Stimulated activated CD4-positive, alpha-beta T cell treated with anti-CD3 and anti-CD28 coated beads, TNF-alpha, amount 100 ng/mL, for 1 hour (primary cell): ENCODE measurements at places on chromosomes 16 and 17.

DNA sequence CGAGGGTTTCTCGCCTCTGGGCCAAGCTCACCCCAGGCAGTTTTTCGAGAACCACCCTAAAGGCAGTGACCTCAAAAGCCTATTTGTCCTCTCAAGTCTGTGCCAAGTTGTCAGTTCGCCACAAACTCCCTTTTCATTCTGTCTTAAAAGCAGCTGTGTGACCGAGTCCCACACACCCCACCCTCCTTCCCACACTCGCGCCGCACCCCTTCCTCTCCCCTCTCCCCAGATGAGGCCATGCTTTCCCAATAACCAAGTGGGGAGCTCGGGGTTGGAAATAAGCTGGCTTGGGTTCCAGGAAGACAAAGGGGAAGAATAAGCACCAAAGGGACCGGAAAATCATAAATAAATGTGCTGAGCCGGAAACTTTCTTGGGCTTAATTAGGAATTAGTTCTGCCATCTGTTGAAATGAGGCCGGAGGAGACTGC, 36.7 kb downstream of the GRIN2C start:
- no peak for DNase-seq

- DNase-seq, result no peak
Measured at GRCh38 chr17:15660077-15660476, 24.0 kb downstream of the TRIM16 start.

DNA sequence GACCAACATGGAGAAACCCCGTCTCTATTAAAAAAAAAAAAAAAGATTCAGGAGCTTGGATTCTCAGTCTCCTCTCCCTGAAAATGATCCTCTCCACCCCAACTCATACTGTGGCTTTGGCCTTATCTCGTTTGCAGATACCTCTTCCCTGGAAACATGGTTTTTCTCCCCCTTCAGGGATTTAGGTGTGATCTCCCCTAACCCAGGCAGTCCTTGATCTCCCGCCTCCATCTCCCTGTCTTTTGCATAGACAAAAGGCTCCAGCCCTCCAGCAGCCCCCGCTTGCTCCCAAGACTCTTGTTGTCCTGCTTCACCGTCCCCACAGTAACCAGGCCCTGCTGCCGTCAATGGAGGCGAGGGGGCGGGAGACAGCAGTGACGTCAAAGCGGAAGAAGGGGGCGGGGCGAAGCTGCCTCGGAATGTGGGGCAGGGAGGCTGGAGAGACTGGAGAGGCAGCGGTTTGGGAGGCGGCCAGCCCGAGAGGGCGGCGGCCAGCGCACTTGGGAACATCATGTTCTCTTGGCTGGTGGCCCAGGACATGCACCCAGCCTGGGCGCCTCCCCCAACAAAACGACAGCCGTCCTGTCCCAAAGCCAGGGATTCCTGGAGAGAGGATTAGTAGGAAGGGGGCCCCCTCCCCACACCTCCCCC, 1.9 kb upstream of the PER1 start:
- peak; percentile 69 for DNase-seq

DNA sequence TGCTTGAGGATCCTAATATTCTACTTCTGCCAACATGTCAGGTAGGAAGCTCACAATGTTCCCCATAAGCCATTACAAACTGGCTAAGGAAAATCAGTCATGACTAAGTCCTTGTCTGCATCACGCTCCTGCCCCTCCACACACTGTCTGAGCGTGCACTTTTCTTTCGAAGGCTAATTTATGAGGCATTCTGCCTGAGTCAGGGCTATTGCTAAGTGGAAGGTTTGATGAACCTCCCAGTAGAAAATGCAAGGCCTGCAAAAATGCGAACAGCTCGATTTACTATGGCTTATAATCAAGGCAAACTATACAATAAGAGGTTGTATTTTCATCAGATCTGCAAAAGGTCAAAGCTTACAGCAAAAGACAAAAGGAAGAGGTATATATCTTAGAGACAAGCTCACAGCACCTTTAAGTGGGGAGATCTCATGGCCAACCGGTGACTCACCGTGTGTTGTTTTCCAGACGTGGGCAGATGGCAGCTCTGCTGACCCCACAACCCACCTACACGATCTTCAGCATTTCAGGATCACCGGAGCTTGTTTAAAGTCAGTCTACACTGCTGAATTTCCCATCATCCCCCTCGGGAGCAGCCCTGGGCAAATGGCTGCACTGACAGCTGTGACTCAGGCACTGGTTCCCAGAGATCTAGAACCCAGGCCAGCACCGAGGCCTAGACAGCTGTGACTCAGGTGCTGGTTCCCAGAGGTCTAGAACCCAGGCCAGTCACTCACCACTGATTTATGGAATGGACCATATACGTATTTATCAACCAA, 26.1 kb downstream of the MEAK7 start:
- DNase-seq, result no peak

DNA sequence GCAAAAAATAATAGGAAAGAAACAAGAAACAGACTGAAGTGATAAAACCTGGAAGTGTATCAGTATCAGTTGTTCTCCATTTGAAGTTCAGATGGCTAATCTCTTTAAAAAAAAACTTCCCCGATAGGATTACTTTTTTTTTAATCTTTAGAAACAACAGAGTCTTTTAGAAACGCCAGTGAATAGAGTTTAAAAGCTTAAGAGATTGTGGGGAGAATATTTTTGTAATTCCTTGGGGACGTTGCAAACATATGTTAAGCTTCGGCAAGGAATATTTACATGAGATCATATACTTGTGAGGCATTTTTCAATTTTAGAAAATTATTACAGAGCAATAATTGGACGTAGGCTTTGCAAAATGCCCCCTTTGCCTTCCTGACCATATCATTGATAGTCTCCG, 13.2 kb downstream of the MAF start:
- no peak for DNase-seq

- no peak for DNase-seq
Measured at GRCh38 chr16:13110124-13110796, 208.9 kb downstream of the SHISA9 start.

DNA sequence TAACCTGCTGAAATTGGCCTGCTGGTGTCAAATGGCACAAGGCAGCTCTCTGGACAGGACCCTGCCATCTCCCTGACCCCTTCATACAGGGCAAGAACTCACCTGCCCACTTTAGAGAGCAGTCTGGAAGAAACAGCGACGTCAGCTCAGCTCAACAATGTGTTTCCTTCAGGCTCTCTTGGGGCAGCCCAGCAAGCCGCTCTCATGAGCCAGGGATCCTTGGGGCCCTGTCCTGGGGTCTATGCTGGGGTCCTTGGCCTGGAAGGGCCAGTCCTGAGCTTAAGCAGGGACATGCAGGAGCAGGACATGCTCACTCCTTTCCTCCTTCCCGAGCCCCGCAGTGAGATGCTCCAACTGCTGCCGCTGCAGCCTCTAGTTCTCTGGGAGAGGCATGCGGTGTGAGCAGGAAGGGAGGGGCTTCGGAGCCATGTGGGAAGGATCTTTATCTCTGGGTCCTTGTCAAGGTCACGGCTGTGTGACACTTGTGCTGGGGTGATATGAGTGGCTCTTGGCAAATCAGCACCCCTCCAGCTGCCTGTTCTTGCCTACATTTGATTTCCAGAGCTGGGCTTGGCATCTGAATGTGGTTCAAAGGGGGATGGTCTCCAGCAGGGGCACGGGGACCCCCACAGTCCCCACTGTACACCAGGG, 3.4 kb downstream of the C1QTNF1 start:
- DNase-seq, result no peak

- no peak for DNase-seq
Measured at GRCh38 chr17:54771409-54771915, 129.2 kb upstream of the TOM1L1 start.

- DNase-seq, result no peak
Measured at GRCh38 chr16:87604634-87605111, 2.4 kb downstream of the JPH3 start.

DNA sequence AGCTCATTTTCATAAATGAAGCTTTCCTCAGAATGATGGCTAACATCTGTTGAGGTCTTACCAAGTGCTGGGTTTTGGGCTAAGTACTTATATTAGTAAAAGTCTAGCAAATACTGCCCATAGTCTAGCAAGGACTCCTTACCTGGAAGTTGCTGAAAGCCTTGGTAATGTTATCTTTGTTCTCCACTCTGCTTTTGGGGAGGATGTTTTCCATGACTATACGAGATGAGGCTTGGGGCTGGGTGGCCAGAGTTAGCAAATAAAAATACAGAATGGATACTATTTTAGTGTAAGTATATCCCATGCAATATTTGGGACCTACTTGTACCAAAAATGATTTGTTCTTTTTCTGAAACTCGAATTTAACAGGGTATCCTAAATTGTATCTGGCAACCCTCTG, 7.7 kb downstream of the CCL18 start:
- DNase-seq, result no peak

DNA sequence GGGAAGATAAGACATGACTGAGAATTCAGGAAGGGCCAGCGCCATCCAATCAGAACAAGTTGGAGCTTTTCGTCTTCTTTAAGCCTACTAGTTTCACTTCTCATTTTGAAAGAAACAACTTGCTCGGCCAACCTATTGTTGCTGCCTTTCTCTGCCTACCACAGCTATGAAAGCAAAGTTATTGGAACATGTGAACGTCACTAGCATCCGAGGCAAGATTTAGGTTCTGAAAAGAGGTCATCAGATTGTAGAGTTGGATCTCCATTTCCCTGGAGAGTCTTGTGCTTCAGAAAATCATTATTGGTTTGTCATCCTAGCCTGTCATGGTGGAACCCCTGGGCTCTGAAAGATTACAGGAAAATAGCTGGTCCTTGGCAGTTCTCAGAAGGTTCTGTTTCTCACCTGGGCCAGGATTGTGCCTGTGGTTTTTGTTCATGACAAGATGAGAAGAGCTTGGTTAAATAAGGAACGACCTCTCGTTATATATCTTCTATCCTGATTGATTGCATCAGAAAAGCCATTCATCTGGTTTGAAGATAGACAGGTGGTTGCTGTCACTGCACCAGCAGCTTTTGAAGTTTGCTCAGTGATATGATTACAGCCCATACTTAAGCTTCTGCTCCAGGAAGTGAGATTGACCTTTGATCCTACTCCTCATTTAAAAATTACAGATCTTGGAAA, 25.3 kb downstream of the CDH13 start:
- DNase-seq, result no peak

- DNase-seq, result no peak
Measured at GRCh38 chr16:50610331-50611262, 62.4 kb downstream of the NKD1 start.

GRCh38 chr17:9509236-9509816, 66.3 kb downstream of the STX8 start:
- DNase-seq, result no peak

- DNase-seq, result no peak
Measured at GRCh38 chr16:64131423-64131822, 990.4 kb downstream of the CDH11 start.

DNA sequence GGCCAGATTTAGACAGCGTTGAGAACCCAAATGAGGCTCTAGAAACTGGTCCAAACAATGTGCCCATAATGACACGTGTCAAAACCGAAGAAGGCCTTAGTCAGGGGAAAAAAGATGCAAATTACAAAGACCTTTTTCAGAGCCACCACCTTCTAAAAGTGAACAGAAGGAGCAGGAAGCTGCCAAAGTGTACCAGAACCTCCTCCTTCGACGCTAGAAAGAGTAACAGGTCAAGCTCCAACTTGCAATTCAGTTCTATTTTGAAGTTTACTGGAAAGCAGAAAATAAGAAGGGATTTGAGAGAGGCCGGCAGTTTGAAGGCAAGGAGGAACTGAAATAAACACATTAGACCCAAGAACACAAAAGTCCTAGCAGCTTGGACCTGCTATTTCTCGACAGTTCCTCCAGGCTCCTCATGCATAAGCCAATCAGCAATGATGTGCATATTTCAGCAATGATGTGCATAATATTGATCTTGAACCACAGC, 61.8 kb downstream of the XYLT1 start:
- no peak for DNase-seq

GRCh38 chr17:12974005-12974531, 43.8 kb downstream of the ELAC2 start:
- no peak for DNase-seq

DNA sequence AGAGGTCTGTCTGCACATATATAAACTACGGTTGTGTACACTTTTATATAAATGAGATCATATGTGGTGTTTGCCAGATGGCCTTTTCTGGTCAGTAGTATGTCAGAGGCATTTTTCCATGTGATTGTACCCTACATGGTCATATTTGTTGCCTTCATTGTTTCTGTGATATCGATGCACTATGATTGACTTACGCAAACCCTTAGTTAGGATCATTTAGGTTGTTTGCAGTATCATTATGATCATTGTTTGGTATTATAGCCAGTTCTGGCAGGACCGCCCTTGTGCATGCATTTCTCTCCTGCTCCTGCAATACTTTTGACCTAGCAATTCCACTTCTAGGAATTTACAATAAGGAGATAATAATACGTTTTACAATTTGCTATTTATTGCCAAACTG, 169.1 kb downstream of the MSI2 start:
- DNase-seq, result no peak

- no peak for DNase-seq
Measured at GRCh38 chr16:26692658-26693057, 374.1 kb upstream of the C16orf82 start.

DNA sequence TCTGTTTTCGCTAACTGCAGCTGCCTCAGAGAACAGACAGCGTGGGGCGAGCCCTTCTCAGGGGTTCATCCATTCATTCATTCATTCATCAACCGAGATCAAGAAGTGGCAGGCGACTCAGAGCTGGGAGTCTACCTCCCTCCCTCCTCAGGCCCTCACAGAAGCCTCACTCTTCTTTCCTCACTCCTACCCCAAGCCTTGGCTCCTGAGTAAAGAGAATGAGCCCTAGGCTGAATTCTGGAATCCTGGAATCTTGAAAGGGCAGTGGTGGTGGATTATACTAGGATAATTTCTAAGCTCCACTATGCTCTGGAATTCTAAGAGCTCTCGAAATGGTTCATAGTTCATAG, 2.3 kb upstream of the DLX3 start:
- DNase-seq, result no peak

GRCh38 chr16:9047689-9048301, 43.6 kb upstream of the HAPSTR1 start:
- DNase-seq, result no peak

DNA sequence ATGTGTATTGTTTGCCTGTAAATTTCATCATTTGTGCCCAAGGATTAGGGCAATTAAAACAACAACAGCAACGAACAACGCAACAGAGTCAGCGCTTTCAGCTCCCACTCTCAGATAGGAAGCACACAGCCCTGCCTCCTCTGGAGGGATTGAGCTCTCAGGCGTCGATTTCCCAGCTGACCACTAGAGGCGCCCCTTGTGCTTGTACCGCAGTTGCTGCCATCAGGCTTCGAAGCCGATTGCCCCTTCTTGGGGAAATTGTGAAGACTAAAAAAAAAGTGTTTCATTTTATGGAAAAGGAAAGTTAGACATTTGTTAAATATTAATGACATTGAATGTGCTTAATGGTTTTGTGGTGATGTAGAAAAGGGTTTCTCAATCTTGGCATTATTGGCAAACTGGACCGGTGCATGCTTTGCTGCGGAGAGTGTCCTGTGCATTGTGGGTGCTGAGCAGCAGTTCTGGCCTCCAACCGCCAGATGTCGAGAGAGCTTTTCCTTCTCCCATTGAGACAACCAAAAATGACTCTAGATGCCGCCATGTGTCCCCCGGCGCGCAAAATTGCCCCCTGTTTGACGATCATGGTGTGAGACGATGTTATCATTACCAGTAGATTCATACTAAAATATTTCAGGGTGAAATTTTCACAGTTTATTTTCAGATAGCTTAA, 650.4 kb upstream of the RBFOX1 start:
- no peak for DNase-seq

DNA sequence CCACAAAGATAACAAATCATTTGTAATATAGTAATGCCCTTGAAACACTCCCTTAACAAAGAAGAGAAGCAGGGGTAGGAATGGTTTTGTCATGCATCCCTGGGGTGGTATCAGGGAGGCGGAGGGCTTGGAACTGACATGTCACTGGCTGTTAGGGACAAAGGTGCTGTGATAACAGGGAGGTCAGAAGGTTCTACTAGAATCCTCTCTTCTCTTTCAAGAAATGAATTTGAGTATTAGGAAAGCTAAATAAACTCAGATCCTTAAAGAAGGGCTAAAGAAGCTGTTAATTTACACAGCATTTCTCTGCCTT, 65.4 kb upstream of the ADAMTS18 start:
- no peak for DNase-seq
